Breast epithelium (tissue), 4 donors: ENCODE measurements at places on chromosomes 6 and 20. TPM values are rescaled to one million over a fixed set of nuclear protein-coding genes. Genes with fewer than 3 reads are reported as not detected.

DACT2 gene
- total RNA-seq = 0.32 TPM

BMP2 gene
- 3.9 TPM for total RNA-seq

PTPN1 gene
- total RNA-seq = 29.2 TPM

EDN3 gene
- total RNA-seq = 6.9 TPM

CLVS2 gene
- total RNA-seq = not detected

LSM2 gene
- total RNA-seq = 32.6 TPM

LPA gene
- not detected for total RNA-seq

SEMG1 gene
- total RNA-seq = not detected

SLCO4A1 gene
- total RNA-seq = 26.5 TPM

SIRPD gene
- not detected for total RNA-seq

OLIG3 gene
- total RNA-seq = not detected

BNIP5 gene
- not detected for total RNA-seq

WFDC5 gene
- not detected for total RNA-seq

LINC00237 gene
- total RNA-seq = not detected

HCK gene
- 27.4 TPM for total RNA-seq

CENPW gene
- not detected for total RNA-seq

TRIM38 gene
- total RNA-seq = 12.1 TPM

GRM4 gene
- total RNA-seq = not detected

VWA7 gene
- under 0.01 TPM for total RNA-seq

UQCC2 gene
- total RNA-seq = 19.7 TPM

OARD1 gene
- total RNA-seq = 26.2 TPM

C6orf141 gene
- 25.9 TPM for total RNA-seq

GINS1 gene
- total RNA-seq = 0.73 TPM

TOX2 gene
- total RNA-seq = 7.4 TPM

TMEM74B gene
- 4.3 TPM for total RNA-seq

ELOVL2 gene
- total RNA-seq = 0.64 TPM

RAB44 gene
- total RNA-seq = under 0.01 TPM

NKAIN2 gene
- total RNA-seq = not detected

LY6G6F gene
- total RNA-seq = not detected

BMP6 gene
- total RNA-seq = 6.2 TPM

CRISP2 gene
- total RNA-seq = 0.33 TPM

HLA-DQB2 gene
- 1.5 TPM for total RNA-seq

FOXP4 gene
- 11.0 TPM for total RNA-seq

SERPINB6 gene
- total RNA-seq = 100 TPM

FAM217A gene
- not detected for total RNA-seq
